ENCODE measurements at places on chromosomes 12 and 14.

GRCh38 chr14:71187633-71188356 is 280.5 kb downstream of the PCNX1 start:
- DNase-seq, result no peak

- DNase-seq, result no peak
Measured at GRCh38 chr12:104605685-104606084, 148.9 kb downstream of the CHST11 start.

GRCh38 chr14:92880851-92881250 is 42.1 kb upstream of the CHGA start:
- no peak for DNase-seq

DNA sequence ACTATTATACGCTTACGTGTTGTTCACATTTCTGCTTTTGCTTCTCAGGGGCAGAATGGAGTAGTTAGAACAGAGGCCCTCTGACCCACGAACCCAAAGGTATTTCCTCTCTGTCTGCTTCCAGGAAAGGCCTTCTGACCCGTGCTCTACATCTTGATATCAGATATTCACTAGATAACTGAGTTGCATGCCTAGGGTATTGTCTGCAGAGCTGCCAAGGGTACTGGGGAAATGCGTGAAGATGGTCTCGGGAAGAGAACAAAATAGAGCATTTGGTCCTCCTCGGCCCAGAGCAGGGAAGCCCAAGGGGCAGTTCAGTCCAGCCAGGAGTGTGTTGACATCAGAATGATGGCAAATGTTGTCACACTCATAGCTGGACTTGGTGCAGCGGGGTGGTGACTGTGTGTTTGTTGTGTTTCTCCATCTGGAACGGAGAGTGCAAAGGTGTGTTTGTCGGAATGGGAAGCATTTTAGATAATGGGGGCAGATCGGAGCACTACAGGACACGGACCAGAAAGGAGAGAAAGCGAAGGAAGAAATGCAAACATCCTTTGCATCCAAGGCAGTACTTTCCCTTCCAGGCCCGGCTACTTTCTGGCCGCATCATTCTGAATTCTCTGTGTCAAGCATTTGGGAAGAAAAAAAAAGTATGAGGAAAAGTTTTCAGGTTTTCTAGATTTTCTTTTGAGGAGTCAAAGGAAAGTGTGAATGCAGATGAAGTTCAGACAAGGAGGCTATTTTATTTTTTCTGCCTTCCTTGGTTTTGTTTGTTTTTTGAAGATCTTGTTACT is 8.1 kb downstream of the GLT1D1 start:
- no peak for DNase-seq

DNA sequence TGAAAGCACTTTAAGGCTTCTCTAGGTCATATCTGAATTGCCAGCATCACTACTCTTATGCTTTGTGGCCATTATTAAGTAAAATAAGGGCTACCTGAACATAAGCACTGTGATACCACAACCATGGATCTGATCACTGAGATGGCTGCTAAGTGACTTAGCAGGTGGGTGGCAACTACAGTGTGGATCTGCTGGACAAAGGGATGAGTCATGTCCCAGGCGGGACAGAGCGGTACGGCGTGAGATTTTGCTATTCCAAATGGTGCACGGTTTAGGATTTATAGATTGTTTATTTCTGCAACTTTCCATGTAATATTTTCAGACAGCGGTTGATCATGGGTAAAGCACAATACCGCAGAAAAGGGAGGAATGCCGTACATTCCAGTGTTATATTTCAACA is 39.4 kb downstream of the MLXIP start:
- DNase-seq, result no peak

GRCh38 chr14:96730386-96730785 is 66.8 kb upstream of the VRK1 start:
- no peak for DNase-seq

GRCh38 chr12:48198672-48198971 is 4.5 kb downstream of the OR10AD1 start:
- no peak for DNase-seq

GRCh38 chr12:75533239-75533638 is 21.8 kb upstream of the KRR1 start:
- no peak for DNase-seq

DNA sequence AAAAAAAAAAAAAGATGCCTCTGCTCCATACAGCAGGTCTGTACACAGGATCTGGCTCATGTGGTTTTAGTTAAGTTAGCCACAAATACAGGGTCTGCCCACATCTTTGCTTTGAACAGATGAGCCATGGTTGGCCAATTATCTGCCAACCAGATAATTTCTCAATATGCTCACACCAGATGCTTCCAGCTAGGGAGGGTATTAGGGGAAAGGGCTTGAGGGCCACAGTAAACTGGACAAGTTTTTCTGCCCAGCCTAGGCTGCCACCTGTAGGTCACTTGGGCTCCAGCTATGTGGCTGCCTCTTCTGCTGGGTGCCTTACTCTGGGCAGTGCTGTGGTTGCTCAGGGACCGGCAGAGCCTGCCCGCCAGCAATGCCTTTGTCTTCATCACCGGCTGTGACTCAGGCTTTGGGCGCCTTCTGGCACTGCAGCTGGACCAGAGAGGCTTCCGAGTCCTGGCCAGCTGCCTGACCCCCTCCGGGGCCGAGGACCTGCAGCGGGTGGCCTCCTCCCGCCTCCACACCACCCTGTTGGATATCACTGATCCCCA is 776 bp downstream of the RDH5 start:
- no peak for DNase-seq

DNA sequence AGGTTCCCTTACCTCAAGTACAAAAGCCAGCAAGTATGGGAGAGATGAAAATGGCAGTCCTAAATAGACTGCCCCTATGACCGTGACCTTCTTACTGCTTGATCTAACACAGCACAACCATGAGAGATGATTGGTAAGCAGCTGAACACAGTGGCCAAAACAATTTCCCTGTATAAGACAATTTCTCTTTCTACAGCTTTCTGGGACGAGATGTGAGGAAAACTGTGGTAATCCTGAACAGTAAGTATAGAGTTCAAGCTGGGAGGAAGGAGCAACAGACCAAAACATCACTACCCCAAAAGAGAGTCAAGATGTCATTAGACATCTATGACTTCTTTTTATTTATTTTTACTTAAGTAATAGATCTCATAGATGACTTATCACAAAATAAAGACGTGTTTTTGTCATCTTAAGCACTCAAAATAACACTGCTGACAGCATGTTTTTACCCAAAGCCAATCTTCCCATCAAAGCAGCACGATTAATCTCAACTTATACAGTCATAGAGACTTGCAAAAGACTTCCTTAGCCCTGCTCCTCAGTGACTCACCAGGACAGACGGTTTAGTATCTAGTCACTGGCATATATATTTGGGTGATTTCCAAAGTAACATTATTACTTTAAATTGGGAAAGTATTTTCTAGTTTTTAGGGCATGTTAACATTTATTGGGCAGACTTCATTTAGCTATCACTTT is 3.7 kb downstream of the TMEM52B start:
- no peak for DNase-seq

GRCh38 chr12:81570234-81570633 is 188.9 kb downstream of the PPFIA2 start:
- no peak for DNase-seq

- no peak for DNase-seq
Measured at GRCh38 chr12:4910502-4911315, 1.0 kb downstream of the KCNA1 start.

DNA sequence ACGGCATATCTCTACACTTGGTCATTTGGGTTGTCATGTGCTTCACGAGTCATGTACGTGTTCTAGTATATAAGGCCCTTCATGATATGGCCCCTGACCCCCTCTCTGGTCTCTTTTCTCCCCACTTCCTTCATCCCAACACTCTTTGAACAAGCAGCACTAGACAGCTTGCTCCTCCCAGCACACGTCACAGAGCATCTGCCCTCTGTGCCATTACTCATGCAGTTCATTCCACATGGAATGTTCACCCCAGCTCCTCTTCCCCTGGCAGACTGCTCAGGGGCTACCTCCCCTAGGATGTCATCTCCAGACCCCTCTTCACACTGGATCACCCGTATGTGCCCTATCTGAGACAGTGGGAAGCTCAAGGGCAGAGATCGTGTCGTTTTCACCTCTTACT is 14.1 kb upstream of the LRP1-AS start:
- no peak for DNase-seq

DNA sequence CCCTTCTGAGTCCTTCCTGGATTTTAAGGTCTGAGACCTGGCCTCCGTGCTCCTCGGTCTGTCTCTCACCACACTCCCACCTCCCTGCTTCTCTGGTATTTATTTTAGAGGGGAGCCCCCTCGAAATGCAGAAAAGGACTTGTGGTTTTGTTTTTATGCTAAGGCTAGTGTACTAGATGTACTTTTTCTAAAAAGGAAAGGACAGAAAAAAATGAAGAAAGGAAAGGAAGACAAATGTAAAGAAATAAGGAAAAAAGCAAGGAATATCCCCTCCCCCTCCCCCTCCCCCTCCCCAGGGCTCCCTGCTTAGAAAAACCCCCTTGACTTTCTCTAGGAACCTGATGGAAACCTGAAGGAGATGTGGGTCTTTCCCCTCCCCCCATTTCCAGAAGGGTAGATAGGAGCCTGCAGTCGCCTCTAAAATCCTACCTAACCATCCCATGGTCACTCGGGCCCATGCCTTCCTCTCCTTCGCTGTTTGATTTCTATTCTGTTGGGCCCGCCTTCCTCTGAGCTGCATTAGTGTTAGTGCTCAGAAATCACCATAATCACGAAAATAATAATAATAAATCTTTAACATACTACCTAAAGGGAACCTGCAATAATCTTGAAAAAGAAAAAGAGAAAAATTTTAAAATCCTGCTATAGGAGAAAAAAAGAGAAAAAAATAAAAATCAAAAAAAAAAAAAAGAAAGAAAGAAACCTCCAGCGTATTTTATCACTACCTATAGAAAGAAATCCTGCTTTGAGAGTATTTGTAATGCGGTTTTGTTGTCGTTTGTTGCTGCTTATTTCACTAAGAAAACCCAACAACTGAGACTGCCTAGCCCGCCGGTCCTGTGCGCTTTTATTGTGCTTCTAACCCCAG is 3.1 kb downstream of the HOXC8 start:
- no peak for DNase-seq

Data from CMK (cell line).